ENCODE measurements at places on chromosomes 4 and X.

DNA sequence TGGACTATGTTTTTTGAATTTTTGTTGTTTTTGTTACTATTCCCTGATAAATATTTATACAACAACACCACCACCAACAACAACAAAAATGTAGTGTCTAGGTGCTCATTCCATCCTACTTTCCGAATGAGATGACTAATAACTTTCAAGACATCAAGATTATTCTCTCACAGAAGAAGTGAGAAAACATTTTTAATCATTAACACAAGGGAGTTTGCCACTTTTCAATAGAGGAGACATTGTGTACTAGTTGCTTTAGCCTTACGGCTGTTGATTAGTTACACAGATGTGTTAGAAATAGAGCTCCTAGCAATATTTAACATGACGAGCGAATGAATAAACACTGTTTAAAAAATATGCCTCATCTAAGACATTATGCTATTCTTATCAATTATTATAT, 898.8 kb downstream of the C4orf33 start:
- no peak for DNase-seq

GRCh38 chrX:31117266-31117665, 45.4 kb upstream of the FTHL17 start:
- no peak for DNase-seq

GRCh38 chrX:150607201-150607600, 38.8 kb downstream of the MTM1 start:
- DNase-seq: no peak

DNA sequence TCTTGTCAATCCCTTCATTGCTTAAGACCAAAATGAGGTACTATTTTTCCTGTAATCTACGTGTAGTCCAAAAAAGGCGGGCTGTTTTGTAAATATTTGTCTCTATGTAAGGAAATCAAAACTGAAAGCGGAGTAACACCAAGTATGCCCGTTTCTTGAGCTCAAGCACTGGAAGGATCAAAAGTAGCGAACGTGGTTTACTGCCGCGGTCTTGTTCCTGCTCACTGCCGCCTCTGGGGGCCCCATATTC, 71.5 kb downstream of the AFF1 start:
- DNase-seq: no peak

GRCh38 chr4:3525532-3526430, 6.4 kb downstream of the LRPAP1 start:
- DNase-seq: no peak

GRCh38 chr4:153542834-153543233, 76.7 kb downstream of the TMEM131L start:
- no peak for DNase-seq

- no peak for DNase-seq
Measured at GRCh38 chr4:92047209-92047875, 256.4 kb upstream of the GRID2 start.

DNA sequence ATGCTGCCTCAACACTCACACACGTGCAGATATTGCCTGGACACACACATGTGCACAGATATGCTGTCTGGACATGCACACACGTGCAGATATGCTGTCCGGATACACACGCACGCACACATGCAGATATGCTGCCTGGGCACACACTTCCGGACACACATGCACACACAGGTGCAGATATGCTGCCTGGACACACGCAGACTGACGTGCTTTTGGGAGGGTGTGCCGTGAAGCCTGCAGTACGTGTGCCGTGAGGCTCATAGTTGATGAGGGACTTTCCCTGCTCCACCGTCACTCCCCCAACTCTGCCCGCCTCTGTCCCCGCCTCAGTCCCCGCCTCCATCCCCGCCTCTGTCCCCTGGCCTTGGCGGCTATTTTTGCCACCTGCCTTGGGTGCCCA, 14.7 kb downstream of the FGFRL1 start:
- peak; percentile 46 for DNase-seq

DNA sequence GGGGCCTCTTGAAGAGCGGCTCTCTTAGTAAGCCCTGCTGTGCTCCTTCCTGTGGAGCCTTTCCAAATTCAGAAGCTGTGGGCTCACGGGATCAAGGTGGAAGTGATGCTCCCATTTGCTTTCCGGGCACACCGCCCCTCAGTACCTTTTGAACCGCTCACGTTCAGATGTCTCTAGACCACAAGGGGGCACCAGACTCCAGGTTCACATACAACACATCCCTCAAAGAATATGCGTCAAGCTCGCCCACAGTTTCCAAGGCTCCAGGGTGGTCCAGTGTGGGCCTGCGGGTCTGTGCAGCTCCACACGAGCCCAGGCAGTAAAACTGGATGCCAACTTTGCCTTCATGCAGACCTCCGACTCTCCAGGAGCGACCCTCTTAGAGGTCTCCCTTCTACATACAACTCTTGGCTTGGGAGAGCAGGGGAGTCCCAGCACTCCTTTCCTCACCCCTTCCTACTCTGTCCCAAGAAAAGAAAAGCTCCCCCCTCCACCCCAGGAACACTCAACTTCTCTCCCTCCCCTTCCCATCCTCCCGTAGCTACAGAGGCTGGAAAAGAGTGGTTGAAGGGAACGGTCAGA, 11.0 kb downstream of the SUPT20HL1 start:
- DNase-seq: peak; percentile 65

GRCh38 chr4:140735779-140736391, 20.3 kb downstream of the TBC1D9 start:
- no peak for DNase-seq

GRCh38 chrX:22481436-22481835, 208.7 kb downstream of the CBLL2 start:
- no peak for DNase-seq

DNA sequence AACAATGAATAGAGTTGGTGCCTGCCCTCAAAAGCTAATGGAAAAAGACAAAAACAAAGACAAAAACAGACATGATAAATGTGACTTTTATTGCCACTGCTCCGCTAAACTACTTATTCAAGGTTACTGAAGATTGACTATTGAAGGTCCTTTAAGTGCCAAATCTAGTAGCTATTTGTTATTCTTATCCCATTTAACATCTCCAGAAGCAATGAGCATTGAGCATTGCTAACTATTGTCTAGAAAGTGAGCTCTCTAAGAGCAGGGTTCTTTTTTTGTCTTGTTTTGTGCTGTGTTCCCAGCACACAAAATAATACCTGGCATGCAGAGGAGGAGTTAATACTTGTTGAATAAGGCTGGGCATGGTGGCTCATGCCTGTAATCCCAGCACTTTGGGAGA, 95.4 kb upstream of the SFRP2 start:
- no peak for DNase-seq

DNA sequence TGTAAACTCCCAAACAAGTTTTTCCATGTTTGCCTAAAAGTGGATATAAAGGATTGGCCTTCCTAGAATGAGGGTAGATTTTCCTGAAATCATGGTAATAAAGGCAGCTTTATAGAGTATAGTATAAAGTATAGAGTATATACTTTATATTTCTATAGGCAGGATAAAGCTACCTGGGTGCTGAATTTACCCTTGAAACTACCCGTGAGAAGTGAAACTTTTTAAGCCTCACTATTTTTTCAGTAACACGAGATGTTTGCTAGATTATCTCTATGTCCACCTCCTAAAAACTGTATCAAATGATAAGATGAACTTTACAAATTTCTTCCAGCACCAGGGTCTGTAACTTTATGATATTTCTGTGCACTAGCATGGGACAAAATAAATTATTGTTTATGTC, 340.0 kb upstream of the GALNTL6 start:
- DNase-seq: no peak

- DNase-seq: no peak
Measured at GRCh38 chrX:119529345-119530276, 35.6 kb downstream of the STEEP1 start.

DNA sequence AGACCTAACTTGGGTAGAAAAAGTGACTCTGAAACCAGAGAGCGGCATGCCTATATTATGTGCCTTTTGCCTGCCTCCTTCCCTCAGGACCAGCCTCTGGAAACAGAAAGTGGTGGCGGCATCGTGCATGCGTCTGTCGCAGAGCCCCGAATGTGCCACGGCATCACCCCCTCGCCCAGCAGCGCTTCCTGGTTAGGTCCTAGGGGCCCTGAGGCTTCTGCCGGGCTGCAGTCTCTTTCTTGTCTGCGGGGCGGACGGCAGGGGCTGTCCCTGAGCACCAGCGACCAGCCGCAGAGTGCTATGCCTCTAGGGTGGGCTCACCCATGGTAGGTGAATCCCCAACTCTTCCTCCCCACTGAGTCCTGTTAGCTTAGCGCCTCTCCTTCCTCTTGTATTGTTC, 68.7 kb downstream of the VSIG4 start:
- no peak for DNase-seq

- peak; percentile 1 for DNase-seq
Measured at GRCh38 chr4:162804351-162804924, 362.3 kb downstream of the NAF1 start.

DNA sequence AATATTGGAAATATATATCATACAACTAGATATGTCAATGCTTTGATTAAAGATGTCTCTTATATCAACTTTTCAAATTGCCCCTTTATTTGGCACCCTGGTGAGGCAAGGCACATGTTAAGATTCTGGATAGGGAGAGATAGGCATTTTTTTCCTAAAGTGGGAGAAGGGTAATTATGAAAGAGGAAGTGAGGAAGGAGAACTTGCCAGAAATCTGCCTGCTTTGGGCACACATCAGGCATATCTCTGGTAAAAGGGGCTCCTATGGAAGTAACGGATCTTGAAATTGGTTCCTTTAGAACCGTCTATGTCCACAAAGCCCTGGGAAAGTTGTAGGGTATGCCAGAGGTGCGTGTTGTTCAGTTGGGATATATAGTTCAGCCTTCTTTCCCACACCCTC, 5.7 kb downstream of the IL15 start:
- DNase-seq: no peak

- peak; percentile 17 for DNase-seq
Measured at GRCh38 chr4:123452616-123453015, 56.0 kb downstream of the SPRY1 start.

GRCh38 chr4:140080883-140081282, 73.1 kb downstream of the MAML3 start:
- DNase-seq: no peak

GRCh38 chr4:185036842-185037241, 18.6 kb downstream of the HELT start:
- DNase-seq: no peak

- no peak for DNase-seq
Measured at GRCh38 chr4:86481440-86481839, 112.7 kb upstream of the PTPN13 start.

DNA sequence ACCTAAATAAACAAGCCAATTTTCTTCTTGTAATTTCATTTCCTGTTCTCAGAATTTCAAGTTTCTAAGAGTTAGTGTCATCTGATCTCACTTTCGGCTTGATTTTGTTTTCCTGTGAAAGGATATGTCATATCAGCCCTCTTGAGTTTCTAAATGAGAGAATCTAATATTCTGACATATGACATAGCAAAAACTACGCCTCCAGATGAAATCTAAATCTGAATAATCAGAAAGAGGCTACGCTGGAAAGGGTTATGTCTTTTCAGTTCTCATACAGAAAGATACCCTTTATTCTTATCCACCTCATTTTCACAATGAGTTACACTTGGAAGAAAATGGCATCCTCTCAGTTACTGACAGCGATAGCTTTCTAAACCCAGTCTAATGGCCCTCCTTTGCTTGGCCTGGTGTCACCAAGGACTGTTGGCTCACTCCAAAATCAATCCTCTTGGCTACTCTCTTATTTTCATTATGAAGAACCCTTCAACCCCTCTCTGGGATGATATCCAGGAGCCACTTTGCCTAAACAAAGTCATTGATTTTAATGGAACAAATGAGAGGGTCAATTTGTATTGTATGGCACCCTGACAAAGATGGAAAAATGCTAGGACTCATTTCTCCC, 65.6 kb downstream of the ASB9 start:
- no peak for DNase-seq

GRCh38 chr4:100582146-100582545, 64.3 kb upstream of the EMCN start:
- no peak for DNase-seq

DNA sequence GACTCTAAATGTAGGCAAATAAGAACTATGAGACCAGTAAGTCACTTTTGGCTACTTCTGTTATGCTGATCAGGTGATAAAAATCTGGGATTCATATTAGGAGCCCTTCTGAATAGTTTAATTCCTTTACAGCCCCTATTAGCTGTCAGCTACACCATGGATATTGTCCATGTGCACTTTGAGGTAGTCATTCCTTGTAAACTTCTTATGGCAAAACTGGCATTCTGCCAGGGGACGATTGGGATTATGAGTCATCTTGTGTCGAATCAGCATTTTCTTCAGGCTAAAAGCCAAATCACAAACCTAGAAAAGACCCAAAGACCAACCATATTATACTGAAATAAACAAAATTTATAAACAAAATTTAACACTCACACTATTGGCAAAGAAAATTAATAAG, 227.6 kb downstream of the PRDM5 start:
- DNase-seq: no peak

DNA sequence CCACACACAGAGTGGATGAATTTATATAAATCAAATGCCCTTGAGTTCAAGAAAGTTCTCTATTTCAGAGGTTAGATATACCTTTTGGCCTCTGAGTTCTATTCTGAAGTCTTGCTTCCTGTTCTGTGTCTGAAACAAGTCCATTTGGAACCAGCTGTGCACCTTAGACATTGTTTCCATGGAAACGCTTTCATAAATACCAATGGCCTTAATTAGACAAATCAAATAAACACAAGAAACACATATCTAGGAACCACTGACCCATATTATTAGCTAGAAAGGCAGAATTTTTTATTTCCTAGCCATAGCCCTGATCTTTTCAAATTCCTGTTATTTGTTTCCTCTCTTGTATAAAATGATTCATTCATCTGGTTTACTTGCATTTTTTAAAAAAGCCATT, 8.4 kb upstream of the C4orf54 start:
- no peak for DNase-seq

DNA sequence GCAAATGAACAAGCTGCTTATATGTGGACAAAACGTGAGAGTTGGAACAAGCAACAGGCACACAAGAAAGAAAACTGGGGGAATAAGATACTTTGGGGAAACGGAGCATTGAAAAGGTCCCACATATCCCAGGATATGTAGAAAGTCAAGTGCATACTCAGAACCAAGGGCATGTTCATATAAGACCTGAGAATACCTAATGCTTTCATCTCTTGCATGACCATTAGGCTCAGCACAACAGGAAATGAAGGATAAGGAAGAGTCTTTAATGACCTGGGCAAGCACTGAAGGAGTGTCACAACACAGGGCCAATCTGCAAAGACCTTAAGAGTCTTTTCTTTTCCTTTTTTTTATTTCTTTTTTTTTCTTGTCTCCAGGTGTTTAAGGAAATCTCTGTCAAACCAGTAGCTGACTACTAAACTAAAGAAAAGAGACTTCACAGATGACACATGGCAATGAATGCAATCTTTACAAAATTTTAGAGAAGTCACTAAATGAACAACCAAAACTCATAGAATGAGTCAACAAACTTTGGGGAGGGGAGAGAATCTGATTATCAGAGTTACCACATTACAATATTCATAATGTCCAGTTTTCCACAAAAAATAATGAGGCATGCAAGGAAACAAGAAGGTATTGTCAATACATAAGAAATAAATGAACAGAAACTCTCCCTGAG, 67.9 kb upstream of the STK26 start:
- no peak for DNase-seq

- DNase-seq: no peak
Measured at GRCh38 chrX:141405853-141406492, 163.7 kb upstream of the SPANXC start.

- DNase-seq: no peak
Measured at GRCh38 chr4:142566777-142567176, 279.3 kb downstream of the INPP4B start.

GRCh38 chrX:7247346-7247745, 99.4 kb upstream of the PUDP start:
- DNase-seq: no peak

- no peak for DNase-seq
Measured at GRCh38 chr4:149986917-149987316, 91.3 kb upstream of the DCLK2 start.

- DNase-seq: no peak
Measured at GRCh38 chr4:93228021-93228420, 600.5 kb upstream of the ATOH1 start.

Measured in trophoblast cell (in vitro differentiated cells and primary cell).